ENCODE measurements at places on chromosomes 3 and 15.

GRCh38 chr3:124282751-124283651, 291.1 kb upstream of the ROPN1 start:
- DNase-seq: no peak

GRCh38 chr3:5499404-5499803, 311.9 kb downstream of the EDEM1 start:
- no peak for DNase-seq

DNA sequence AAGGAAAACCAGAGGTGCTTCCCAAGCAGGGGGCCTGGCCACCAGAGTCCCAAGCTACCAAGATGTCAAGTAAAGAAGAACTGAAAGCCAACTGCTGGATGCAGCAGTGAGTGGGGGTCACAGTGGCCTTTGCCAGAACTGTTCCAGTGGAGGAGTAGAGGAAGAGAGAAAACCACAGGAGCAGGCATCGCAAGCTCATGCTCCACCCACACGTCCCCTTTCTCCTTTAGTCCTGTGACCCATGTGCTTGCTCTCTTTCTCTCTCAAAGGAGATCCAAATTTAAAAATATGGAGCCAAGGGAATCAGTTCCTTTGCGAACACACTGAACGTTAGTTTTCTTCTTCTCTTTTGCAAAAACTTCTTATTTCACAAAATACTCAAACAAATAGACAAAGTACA, 12.4 kb upstream of the ABHD2 start:
- DNase-seq: no peak

DNA sequence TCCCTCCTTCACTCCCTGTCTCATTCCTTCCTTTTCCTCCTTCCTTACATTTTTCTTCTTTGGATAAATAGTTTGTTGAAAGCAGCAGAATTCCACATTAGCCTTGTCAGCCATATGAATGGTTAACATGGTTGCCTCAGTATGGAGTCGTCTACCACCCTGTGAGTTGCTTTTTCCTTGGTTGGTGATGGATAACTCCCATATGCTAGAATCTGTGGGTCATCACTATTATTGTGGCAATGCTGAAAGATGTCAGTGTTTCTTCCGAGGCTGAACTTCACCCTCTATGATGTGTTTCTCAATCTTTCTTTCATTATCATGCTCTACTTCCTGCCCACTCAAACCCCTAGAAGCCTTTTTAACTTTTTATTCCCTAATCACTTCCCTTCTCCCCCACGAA, 481.8 kb upstream of the KCNMB2 start:
- DNase-seq: no peak

GRCh38 chr3:102084006-102084405, 234.7 kb downstream of the NFKBIZ start:
- DNase-seq: no peak

GRCh38 chr3:161781381-161781780, 284.8 kb downstream of the OTOL1 start:
- DNase-seq: no peak

DNA sequence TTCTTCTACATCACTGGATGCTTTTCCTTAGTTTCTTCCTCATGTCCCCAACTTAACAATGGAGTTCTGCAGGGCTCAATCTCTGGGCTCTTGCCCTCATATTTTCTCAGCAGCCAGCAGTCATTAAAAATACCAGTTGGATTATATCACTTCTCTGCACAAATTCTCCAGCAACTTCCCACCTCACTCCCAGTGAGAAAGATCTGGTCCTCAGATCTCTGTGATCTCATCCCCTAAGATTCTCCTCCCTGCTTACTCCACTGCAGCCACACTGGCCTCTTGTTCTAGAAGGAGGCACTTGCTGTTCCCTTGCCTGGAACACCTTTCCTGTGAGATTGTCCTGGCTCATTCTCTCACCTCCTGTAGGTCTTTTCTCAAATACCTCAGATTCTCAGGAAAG, 6.1 kb downstream of the ERICH6 start:
- no peak for DNase-seq

- no peak for DNase-seq
Observed at GRCh38 chr15:25515633-25516032, 76.8 kb upstream of the UBE3A start.

DNA sequence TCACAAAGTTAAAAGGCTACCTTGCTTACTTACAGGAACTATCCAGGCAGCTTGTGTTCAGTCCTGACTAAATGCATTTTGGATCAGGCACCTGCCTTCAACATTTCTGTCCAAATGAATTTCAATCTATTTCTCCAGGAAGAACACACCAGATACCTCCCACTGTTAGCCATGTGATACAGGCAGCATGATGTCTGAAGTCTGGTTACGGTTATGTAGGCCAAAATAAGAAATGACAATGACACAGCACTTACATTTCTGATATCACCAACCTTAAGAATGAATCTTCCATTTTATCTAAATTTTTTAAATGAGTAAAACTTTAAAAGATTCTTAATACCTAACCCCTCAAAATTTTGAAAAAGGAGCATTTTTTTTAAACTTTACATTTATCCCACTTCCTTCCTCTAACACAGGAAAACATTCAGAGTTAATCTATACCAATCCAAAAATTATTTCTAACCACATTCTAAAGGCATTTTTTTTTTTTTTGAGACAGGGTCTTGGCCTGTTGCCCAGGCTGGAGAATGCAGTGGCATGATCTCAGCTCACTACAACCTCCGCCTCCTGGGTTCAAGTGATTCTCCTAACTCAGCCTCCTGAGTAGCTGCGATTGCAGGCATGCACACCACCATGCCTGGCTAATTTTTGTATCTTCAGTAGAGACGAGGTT, at the start of gene MAP4:
TSS of gene MAP4 (minus strand) at position 116 of the 673 bp plus-strand sequence. CDS start 17,556 bp downstream, outside the sequence.
- DNase-seq: no peak

GRCh38 chr15:90336705-90337141, 15.4 kb upstream of the ZNF774 start:
- DNase-seq: no peak

GRCh38 chr3:72259755-72260587, 475.0 kb upstream of the PROK2 start:
- DNase-seq: no peak

DNA sequence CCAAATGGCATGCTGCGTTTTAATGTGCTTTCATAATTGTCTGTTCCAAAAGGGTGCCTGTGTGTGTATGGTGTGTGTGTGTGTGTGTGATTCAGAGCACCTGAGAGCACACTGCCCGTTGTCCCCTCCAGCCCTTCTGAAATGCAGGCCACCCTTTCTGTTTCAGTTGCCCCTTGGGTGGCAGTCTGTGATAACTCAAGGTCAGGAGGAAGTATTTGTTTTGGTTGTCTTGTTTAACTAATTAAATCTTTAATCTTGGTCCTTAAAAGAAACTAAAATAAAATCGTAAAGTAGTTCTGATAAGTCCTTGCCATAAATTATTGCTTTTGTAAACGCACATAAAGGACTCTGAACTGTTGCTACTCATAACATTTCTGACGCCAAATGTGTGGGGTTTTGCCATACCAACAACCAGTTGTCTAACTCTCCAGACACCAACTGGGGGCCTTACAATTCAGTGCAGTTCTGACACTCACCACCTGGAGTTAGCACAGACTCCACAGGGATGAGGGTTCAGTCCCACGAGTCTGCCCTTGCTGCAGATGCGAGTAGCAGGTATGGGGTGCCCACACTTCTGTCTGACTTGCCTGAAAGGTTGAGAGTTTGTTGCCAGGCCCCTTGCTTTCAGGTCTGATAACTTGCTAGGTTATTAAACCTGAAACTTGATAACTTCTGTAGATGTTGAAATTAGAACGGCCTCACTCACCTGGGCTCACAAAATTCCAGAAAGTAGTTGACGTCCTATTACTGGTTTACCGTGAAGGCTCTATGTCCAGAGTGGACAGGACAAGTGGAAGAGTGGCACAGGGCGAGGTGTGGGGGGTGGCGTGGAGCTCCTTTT, 157.3 kb downstream of the IGF1R start:
- DNase-seq: no peak

GRCh38 chr3:85482213-85482490, 523.4 kb downstream of the CADM2 start:
- DNase-seq: no peak

DNA sequence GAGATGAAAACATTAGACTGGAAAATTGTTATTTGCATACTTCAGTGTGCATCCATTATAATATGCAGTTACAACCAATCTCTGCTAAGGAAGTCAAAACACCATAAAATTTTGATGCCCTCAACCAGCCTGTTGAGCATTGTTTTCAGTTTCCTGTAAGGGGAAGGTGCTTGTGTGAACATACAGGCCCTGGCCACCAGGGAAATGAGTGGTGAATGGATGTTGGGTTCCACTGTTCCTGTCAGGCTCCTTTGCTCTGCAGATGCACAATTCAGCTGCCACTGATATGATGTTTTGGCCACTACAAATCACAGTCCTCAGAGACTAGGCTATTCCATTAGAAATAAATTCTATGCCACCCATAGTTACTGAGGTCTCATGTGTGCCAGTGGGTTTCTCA, 184.6 kb downstream of the SYNPR start:
- no peak for DNase-seq

- DNase-seq: peak; percentile 21
Observed at GRCh38 chr15:100919481-100920405, 586 bp downstream of the LRRK1 start.

DNA sequence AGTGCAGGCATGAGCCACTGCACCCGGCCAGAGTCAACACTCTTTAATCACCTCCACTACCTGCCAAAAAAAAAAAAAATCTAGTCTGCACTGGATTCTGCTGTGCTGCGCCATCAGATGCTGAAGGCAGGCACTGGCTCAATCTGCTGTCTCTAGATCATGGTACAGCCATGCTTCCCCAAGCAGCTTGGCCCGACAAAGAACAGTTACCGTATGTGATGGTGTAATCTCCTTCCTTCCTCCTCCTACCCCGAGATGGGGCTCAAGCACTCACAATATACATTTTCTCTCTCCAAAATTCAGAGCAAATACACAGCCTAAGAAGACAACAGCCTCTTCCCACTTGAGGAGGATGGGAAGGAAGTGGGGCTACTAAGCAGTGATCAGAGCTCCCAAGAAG, 45.1 kb downstream of the DAPK2 start:
- DNase-seq: no peak

DNA sequence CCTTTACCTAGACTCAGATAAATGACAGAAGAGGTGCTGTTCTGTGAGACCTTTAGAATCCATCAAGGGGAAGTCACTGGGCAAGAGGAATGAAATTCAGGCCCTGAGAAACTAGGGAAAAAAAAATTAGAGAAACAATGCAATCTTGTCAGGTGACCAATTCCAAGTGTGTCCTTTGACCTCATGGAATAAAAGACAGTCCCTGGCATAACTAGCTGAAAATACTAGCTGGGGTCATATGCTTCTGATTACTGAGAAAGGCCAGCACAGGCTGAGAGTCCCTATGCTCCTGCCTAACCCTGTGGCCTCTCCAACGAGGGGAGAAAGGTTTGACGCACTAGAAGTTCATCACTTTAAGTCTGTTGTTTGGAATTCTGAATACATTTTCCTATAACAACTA, 167.3 kb downstream of the XXYLT1 start:
- DNase-seq: no peak

GRCh38 chr3:188633206-188633605, 479.2 kb downstream of the LPP start:
- DNase-seq: no peak

DNA sequence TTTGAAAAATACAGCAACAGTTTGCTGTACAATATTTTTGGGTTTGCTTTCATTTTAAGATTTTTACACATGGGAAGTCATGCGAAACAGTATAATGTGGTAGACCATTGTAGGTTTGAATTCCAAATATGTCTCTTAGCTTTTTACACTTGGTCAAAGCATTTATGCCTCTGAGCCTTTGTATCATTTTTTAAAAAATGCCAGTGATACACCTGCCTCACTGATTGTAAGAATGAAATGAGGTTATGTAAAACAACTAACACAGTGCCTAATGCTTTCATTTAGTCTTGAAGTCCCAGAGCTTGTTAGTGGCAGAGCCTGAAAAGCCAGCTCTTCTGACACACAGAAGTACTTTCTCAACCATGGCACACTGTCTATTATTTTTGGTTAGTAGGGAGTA, 202.0 kb downstream of the UBE2E2 start:
- no peak for DNase-seq

- no peak for DNase-seq
Observed at GRCh38 chr3:159749406-159749805, 239.2 kb upstream of the IL12A start.

GRCh38 chr15:95816591-95816990, 513.9 kb upstream of the NR2F2 start:
- no peak for DNase-seq

DNA sequence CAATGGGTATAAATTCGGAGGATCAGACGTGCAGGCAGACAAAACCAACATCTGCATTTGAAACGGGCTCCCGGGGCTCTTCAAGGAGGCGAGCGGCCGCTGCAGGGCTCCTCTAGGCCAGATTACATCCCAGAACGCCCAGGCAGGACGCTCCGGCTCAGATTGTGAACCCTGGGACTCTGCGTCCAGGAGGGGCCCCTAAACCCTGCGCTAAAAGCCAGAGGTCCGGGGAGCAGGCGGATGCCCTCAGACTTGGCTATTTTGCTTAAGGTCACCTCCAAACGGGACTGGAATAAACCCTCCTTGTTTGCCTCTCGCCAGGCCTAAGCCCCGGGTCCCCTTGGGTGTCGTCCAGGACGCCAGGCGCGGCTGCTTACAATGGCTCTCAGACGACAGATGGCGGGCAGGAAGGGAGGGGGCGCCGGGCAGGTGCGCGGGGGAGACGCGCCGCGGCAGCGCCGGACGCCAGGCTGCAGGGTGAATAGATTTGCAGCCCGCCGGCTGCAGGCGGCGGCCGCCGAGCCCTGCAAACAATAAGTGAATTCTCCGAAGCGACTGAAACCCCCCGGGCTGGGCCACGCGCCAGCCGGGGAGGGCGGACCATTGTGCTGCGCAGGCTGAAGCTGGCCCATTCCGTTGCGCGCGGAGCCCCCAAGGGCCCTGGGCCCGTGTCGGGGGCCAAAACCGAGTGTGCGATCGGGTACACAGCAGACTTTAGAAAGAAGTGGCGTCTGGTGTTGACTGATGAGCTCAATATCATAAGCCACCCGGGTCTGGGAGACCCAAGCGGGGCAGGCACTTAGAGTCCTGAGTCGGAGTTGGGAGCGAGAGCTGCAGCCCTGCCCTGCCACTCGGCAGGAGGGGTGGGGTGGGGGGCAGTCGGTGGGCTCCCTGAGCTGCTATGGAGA, 32.3 kb upstream of the AMOTL2 start:
- no peak for DNase-seq

- no peak for DNase-seq
Observed at GRCh38 chr3:170085396-170085795, 47.6 kb downstream of the GPR160 start.

GRCh38 chr3:191987831-191988350, 526.9 kb downstream of the PYDC2 start:
- no peak for DNase-seq

- no peak for DNase-seq
Observed at GRCh38 chr3:124951511-124952281, 17.1 kb upstream of the MUC13 start.

- no peak for DNase-seq
Observed at GRCh38 chr3:139132976-139133375, 88.3 kb upstream of the PRR23C start.

GRCh38 chr15:73601451-73602445, 31.4 kb downstream of the NPTN start:
- no peak for DNase-seq

DNA sequence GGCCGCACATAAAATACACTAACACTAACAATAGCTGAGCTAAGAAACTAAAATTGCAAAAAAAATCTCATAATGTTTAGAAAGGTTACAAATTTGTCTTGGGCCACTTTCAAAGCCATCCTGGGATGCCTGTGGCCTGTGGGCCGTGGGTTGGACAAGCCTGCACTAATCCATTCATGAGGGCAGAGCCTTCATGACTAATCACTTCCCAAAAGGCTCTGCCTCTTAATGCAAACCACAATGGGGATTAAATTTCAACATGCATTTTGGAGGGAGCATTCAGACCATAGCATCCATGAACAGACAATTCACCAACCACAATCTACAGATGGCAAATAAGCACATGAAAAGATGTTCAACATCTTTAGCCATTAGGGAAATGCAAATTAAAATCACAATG, 128.2 kb downstream of the SUCLG2 start:
- no peak for DNase-seq
